GM13976 (cell line): ENCODE measurements at places on chromosomes 1 and 21.
A peak's percentile ranks its signal among the peaks of the same experiment; 100 is the strongest.

- no peak for DNase-seq
Observed at GRCh38 chr1:115320377-115320776, 17.7 kb downstream of the NGF start.

- no peak for DNase-seq
Observed at GRCh38 chr1:7303554-7304317, 467.4 kb upstream of the VAMP3 start.

DNA sequence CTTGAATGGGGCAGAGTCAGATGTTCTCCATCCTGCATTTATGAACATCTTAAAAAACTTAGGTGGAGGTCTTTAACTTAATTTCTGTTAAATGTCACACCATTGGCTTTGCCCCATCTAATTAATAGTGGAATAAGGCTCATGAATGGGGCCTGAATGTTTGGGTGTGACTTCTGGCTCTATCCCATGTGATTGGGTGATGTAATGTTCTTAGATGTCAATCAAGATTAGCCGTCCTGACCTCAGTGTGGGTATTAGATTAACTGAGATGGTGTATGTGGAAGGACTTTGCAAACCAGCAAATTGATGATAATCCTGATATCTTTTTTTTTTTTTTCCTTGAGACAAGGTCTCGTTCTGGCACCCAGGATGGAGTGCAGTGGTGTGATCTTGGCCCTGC is 38.1 kb downstream of the C1orf21 start:
- no peak for DNase-seq

- DNase-seq = no peak
Observed at GRCh38 chr1:50787266-50787665, 172.8 kb downstream of the FAF1 start.

DNA sequence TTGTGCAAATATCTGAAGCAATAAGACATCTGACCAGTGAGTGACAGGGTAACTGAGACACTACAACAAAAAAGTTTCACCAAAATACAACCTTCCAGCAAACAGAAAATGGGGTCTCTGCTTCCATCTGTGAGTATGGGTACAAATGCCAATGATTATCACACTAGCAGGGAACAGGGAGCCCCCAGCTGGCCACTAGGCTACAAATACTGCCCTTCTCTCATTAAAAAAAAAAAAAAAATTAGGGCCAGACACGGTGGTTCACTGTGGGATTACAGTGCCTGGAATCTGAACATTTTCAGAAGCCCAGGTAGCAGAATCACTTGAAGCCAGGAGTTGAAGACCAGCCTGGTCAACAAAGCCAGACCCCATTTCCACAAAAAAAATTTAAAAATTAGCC is 48.4 kb upstream of the EDARADD start:
- peak; percentile 26 for DNase-seq

DNA sequence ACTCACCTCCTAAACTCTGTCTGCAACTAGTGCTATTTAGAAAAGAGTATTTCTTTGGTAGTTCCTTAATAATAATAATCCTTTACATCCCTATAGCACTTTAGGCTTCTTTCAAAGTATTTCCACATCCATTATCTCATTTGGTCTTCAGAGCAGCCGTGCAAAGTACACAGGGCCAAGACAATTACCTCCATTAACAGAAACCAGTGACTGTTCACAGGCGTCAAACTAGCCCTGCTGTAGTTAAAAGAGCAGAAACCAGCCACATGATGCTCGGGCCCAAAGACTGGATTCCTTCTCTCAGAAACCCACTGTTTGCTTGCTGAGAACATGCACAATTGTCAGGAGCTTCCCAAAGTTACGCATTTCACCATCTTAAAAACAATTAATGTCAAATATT is 396.0 kb upstream of the DAB1 start:
- no peak for DNase-seq

- no peak for DNase-seq
Observed at GRCh38 chr21:32520875-32521735, 64.2 kb downstream of the TCP10L start.

GRCh38 chr1:186099336-186100104 is 275.5 kb downstream of the TPR start:
- DNase-seq = no peak

- peak; percentile 76 for DNase-seq
Observed at GRCh38 chr1:236064674-236065508, at the start of gene NID1. Gene NID1, minus strand, starts transcription at chr1:236065090. Its CDS starts 11 bp downstream, at chr1:236065079.
